IMR-90 (cell line): ENCODE measurements at places on chromosomes 11 and 22. TPM values are rescaled to one million over a fixed set of nuclear protein-coding genes. Genes with fewer than 3 reads are reported as not detected.

F2 gene
- polyA plus RNA-seq, result not detected in 2 replicates

- DNase-seq, result no peak
These were observed 61.9 kb downstream of the SMCO4 start for GRCh38 chr11:93481279-93481678.

DNA sequence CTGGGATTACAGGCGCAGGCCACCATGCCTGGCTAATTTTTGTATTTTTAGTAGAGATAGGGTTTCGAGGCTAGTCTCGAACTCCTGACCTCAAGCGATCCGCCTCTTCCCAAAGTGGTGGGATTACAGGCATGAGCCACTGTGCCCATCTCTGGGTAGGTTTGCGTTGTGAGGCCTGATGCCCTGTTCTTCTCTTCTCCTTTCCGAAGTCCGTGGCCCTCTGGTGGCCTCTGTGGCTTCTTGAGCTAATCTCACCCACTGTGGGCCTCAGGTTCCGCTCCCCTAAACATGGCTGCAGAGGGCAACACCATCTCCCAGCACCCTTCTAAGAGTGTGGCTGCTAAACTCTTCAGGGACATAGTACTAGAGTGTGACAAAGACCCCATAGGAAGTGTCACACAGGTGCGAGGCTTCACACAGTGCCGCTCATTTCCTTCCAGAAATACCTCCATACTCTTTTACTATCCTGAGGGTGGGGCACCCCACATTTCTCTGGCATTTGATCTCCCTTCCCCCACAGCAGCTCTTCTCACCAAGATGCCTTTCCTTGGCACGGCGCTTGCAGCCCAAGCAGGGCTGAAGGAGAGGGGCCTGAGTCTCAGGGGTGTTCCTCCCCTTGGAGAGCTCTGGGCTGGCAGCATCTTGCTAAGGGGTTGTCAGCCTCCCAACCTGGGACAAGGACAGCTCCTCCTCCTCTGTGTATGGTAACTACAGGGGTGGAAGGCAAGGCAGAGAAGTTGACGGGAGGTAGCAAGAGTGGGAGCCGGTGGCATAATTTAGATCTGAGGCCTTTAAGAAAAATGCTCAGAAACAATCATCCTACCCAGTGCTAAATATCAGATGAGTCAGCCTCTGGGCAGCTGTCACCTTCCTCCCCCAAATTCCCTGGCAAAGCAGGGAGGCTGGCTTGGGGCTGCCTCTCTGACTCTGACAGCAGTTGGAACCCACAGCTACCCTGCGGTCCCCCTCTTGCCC is 6.1 kb downstream of the THY1 start:
- DNase-seq, result peak; percentile 59

SLC25A18 gene
- polyA plus RNA-seq, result 0.05 TPM in 1 of 2 replicates, not detected in the other
